Right forelimb (tissue), 1 donor: ENCODE measurements at places on chromosomes 16 and 17.

GRCh38 chr16:10517868-10518267, 62.5 kb downstream of the EMP2 start:
- no peak for DNase-seq

- DNase-seq = no peak
Observed at GRCh38 chr17:37094391-37094790, 145.6 kb downstream of the AATF start.

DNA sequence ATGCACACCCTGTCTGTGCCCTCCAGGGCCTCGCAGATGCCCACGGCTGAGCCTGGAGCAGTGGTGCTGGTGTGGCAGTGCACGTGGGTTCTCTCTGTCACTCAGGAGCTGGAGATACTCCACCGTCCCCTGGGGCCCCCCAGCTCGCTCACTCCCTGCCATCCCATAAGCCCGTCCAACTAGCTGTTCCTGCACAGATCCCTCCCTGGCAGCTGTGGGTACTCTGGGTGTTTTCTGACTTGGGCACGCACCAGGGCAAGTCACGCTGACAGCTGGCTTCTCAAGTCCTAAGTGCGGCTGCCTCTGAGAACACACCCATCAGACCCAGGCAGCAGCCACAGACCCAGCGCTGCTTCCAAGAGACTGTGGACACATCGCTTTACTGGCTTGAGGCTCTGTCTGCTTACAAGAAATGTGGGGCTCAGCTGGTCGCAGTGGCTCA, 25.4 kb upstream of the ITGB4 start:
- no peak for DNase-seq

DNA sequence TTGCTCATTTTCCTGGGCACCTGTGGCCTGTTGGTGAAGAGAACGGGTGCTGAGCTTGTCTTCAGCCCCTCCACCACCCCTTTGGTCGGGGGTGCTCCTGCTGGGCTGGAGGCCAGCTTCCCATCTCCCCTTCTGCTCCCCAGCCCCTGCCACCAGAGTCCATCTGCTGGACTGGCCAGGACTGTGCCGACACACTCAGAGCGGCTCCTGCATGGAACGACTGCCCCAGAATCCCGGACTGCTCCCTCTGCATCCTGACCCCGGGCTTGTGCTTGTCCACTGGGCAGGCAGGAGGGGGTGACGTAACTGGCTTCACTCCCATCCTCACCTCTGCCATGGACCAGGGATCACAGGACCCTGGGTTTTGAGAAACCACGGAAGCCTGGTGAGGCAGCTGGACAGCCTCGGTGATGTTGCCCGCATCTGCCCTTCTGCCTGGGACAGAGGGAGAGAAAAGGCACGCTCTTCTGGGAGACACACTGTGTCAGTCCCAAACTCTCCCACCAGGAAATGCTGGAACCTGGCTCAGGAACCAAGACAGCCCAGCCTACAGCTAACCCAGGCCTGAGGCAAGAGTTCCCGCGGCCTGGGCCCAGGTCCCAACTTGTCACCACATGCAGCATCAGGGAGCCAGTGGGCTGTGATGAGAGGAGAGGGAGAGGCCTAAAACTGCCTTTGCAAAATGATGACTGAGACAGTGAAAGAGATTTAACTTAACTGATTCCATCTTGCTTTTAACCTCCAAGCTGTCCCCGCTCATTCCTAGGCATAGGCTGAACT, 16.1 kb upstream of the GSDMA start:
- DNase-seq = no peak

DNA sequence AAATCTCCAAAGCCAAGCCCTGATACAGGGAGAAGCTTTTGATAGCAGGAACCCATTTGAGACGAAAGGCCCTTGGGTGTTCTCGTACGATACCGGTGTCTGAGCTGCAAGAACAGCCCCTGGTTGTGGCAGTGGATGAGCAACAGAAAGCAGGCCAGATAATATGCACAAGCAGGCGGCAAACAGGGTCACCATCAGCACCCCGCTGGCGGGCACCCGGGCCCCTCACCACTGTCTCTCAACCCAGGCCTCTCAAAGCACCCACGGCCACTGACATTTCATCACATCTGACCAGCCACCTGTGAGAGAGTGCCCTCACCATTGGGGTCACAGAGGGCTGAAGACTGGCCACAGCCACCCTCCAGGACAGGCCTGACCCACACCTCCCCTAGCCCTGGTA, 230.4 kb downstream of the C16orf78 start:
- DNase-seq = no peak

DNA sequence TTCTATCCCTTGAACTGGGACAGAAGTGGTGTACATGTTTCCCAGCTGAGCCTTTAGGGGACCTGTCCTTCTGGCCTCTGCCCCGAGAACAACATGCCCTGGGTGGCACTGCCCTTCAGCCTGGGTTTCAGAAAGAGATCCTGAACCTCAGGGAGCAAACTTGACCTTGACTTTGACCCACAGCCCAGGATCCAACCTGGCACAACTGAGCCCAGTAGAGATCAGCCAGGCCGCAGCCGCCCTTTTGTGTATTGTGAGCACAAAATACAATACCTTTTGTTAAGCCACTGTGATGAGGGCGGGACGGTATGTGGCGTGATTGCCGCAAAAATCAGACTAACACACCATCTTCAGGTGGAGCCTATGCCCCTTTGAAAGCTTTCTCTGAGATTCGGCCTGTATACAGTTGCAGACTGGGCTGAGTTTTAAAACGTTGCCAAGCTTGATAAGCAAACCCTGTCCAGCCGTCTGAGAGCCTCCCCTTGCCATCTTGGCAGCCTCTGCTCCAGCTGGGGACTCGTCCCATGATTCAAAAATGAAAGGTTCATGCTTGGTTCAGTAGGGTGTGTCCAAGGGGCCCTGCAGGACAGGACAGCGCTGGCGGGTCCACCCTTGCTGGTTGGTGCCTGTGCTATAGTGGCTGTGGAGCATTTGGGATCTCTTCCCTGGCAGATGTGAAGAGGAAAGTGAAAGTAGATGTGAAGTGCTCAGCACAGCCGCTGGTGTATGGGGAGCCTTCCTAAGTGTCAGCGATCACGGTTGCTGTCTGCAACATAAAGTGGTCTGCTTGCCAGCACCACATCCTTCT, 40.3 kb downstream of the FOXL1 start:
- no peak for DNase-seq

DNA sequence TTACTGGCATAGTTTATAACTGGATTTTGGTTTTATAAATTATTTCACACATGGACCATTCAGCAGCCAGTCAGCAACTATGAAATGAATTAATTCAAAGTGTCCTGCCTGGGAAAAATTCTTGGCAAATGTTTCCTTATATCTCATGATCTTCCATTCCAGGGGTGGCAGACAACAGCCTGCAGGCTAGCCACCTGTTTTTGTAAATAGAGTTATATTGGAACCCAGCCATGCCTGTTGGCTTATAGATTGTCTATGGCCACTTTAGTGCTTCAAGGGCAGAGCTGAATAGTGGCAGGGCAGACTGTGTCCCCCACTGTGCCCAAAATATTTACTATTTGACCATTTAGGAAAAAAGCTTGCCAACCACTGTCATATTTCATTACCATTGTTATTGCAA, 613.7 kb downstream of the TMEM114 start:
- DNase-seq = no peak

GRCh38 chr16:998211-998610, 16.6 kb downstream of the SOX8 start:
- no peak for DNase-seq

DNA sequence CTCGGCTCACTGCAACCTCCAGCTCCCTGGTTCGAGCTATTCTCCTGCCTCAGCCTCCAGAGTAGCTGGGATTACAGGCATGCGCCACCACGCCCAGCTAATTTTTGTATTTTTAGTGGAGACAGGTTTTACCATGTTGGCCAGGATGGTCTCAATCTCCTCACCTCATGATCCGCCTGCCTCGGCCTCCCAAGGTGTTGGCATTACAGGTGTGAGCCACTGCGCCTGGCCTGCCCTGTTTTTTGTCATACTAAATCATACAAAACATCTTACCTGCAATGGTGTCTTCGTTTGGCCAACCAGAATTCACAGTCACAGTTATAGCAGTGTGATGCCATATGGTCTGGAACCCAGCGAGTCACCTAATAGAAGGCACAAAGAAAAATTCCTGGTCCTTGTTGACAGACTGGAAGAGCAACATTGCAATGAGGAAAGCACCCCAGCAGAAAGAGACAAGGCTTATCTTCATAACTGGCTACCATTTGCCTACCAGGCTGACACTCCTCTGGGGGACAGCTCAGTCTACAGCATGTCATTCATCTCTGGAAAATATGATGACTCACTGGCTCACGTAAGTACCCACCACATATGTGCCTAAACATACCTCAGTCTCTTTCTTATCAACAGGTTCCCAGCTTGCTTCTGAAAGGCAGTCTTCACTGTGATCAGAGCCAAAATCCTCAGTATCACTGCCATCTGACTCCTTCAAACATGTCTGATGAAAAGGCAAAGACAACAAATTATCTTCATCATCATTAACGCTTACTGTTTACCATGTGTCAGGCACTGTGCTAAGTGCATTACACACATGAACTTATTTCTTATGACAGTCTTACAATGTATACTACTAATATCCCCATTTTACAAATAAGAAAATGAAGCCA, 4.3 kb upstream of the HSF5 start:
- no peak for DNase-seq
